Activated CD8-positive, alpha-beta T cell treated with anti-CD3 and anti-CD28 coated beads, Interleukin-2, amount 10 ng/mL, durations not matched to agents 7 days and 5 days (primary cell): ENCODE measurements at places on chromosomes 6 and 20. TPM values are rescaled to one million over a fixed set of nuclear protein-coding genes. Genes with fewer than 3 reads are reported as not detected.

Gene VTA1
- 47.2 TPM for total RNA-seq

Gene SLC17A1
- not detected for total RNA-seq

Gene OPRL1
- 1.5 TPM for total RNA-seq

Gene WRNIP1
- 48.2 TPM for total RNA-seq

Gene STMN3
- 13.3 TPM for total RNA-seq

Gene SNAP91
- total RNA-seq, result not detected

Gene MICB
- total RNA-seq, result 49.0 TPM

Gene SH3BGRL2
- total RNA-seq, result 0.13 TPM

Gene PTPRT
- total RNA-seq, result not detected
